ENCODE measurements at places on chromosomes 11 and 22.

DNA sequence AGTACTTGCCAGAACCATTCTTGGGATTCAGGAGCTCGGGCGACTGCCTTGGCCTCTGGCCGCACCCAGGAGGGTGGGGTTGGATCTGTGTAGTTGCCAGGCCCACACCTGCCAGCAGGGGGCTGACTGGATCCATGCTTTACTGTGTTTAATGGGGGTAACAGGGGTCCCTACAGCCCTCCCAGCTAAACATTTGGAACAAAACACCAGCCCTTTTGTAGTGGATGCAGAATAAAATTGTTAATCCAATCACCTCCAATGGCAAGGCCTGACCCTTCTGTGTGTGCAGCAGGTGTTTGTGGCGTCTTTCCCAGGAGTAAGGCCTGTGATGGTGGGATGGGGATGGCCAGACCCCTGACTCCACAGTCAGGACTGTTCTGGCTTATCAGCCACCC is 22.5 kb downstream of the SUN2 start:
- no peak for DNase-seq

- DNase-seq = peak; percentile 8
Measured at GRCh38 chr22:33209930-33210784, 152.0 kb upstream of the SYN3 start.

DNA sequence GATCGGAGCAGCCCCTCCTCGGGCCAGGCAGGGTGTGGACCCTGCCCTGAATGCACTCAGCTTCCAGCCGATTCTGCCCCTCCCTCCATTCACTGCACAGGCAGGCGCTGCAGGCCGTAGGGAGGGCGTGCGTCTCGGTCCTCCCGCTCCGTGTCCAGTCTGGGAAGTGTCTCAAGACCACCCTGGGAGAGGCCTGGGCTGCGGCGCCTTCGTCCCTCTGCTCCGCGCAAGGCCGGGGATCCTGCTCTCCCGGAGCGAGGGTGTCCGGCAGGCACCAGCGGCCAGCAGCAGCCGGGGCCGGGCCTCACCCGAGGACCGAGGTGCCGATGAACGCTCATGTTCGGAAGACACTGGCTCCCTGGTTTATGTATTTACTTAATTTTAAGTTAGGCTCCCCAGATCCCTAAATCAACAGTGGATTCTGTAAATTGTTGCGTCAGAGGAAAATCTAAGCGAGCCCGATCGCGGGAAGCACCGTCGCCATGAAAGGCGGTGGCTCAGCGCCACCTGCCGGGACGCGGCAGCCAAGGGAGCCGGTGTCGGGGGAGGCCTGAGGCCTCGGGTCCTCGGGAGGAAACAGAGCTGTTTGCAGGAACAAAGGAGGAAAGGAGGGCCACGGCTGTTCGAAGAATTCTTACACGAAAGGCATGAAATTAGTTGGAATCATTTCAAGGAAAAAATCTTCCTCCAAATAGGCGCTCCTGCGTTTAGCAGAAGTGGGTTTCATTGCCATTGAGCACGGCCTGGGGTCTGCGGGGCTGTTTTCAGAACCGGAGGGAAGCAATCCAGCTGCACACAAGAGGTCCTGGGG is 195.3 kb downstream of the BRD1 start:
- no peak for DNase-seq

DNA sequence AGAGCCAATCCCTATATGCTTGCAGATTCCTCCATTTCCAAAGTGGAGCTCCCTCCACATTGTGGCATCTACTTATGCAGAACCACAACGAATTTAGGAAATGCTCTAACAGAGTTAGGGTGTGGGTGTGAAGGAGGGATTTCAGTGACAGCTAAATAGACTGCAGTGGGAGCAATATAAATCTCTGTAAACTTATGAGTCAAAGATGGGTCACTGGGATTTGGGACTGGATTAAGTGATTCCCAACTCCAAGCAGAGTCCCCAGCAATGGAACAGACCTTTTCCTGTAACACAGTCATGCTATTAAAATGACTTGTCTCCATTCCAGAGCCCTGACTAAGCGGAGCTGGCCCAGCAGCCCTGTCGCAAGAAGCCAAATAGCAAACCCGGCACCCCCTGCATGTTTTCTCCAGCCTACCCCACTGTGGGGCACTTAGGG is 36.6 kb downstream of the RPL27A start:
- DNase-seq = no peak

- no peak for DNase-seq
Measured at GRCh38 chr11:42996421-42997307, 315.1 kb upstream of the API5 start.

DNA sequence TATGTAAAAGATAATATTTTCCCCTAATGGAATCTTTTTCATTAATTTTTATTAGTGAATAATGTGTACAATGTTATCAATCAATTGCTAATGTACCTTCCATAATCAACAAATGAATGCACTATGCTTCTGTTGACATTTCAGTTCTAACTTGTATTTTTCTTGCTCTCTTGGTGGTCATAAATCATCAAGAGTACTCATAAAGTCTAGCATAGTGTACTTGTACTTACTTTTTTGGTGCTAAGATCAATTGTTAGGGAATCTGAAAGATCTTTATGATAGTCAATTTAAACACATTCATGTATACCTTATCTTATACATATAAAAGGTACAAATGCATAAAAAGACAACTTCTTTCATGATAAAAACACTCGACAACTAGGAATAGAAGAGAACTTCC is 10.5 kb downstream of the ENTHD1 start:
- no peak for DNase-seq

GRCh38 chr11:31237819-31238760 is 131.4 kb downstream of the DCDC1 start:
- no peak for DNase-seq

DNA sequence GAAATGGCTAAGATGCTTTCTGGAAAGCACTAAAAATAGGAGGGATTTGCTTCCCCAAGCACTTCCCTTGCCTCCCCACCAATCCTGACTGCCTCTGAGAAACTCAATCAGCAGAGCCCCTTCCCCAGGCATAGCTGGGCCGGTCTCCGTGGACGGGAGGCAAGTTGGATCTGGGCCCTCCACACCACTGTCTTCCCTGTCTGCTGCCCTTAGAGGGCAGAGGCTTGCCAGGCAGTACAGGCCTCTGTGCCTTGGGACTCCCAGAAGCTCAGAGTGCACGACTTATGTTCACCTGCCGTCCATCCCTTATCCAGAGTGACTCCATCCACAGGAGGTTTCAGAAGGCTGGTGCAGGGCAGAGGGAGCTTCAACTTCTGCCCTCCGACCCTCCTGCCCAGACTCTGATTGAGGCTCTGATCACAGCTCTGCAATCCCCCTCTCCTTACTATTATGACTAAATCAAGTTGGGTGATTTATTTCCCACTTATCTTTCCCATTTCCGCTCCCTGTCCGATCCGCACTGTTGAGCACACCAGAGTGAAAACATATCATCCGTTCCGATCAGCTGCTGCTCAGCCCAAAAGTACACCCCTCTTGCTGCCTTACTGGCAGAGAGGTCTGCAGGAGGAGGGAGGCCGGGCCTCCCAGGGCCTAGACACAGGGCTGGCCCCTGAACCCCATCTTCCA is 71.8 kb downstream of the DSCAML1 start:
- DNase-seq = no peak

- DNase-seq = no peak
Measured at GRCh38 chr22:20131859-20132685, 468 bp downstream of the ZDHHC8 start.

DNA sequence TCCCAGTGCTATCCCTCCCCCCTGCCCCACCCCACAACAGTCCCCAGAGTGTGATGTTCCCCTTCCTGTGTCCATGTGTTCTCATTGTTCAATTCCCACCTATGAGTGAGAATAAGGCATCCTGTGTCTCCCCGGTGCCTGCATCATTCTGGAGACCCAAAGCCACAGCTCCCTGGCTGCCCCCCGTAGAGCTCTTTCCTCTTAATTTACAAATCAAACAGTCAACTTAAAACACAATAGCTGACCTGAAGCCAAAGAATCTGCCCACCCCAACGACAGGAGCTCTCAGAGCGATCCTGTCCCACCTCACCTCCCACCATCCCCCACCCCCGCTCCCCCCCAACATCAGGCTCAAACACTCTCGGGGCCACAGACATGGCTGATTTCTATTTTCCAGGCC is 558.3 kb downstream of the BRD1 start:
- no peak for DNase-seq

DNA sequence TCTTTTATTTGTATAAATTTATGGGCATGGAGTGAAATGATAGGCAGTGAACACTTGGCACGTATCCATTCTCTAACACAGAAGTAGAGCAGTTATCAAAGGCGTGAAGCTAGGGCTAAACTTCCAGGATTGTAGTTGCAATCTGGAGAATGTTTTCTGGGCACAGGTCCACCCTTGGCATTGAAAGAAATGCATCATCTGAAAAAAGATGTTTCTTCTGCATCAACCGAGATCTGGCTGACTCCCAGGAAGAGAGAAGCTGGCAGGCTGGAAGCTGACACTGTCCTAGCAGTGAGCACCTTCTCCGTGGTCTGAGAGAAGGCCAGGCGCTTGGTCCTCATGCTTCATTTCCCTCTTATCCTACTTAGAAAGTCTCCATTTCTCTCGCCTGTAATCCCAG is 600.0 kb downstream of the BRD1 start:
- DNase-seq = no peak

GRCh38 chr11:101553891-101554292 is 29.9 kb downstream of the TRPC6 start:
- DNase-seq = no peak

Data from LNCaP clone FGC (cell line).